ENCODE measurements at places on chromosomes 11 and 22.
A peak's percentile ranks its signal among the peaks of the same experiment; 100 is the strongest.

DNA sequence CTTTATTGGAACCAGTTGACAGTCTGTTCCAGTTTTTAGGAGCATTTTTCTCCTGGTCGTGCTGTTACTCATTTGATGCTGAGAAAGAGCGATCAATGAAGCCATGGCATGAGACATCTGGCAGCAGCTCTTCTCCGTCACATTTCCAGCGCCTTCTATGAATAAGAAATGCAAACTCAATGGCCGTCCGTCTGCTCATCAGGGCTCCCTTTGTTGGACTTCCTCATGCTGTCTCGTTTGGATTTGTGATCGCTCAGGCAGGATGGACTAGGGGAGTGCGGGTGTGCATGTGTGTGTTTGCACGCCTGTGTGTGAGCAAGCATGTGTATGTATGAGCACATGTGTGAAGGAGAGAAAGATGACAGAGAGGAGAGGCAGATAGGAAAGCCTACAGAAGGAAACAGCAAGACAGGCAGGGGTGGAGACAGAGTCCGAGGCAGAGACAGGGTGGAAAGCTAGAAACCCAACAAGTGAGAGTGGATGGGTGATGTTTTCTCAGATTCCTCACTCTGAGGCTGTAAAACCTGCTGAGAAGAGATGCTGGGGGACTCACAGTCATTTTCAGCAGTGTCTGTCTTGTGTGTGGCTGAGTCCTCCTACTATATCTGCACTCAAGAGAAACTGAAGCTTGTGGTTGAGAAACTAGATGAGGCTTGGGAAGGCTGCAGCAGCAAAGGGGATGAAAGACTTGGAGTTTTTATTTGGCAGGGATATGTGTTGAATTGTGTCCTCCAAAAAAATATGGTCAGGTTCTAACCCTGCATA is 56.0 kb upstream of the CLMP start:
- DNase-seq: no peak

DNA sequence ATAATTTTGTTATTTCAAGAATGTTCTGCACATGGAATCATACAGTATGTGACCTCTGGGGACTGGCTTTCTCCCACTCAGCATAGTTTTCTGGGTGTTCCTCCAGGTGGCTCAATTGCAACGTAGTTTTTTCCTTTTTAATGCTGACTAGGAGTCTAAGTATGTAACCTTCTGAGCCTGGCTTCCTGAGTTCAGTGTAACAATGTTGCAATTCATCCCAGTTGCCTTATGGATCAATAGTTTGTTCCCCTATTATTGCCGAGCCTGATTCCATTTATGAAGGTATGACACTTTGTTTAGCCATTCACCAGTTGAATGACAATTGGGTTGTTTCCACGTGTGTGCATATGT is 128.3 kb downstream of the CRYBB2 start:
- DNase-seq: no peak

GRCh38 chr11:118735203-118735602 is 55.8 kb upstream of the TREH start:
- DNase-seq: no peak

- DNase-seq: no peak
Observed at GRCh38 chr11:133303262-133303661, 229.0 kb downstream of the OPCML start.

DNA sequence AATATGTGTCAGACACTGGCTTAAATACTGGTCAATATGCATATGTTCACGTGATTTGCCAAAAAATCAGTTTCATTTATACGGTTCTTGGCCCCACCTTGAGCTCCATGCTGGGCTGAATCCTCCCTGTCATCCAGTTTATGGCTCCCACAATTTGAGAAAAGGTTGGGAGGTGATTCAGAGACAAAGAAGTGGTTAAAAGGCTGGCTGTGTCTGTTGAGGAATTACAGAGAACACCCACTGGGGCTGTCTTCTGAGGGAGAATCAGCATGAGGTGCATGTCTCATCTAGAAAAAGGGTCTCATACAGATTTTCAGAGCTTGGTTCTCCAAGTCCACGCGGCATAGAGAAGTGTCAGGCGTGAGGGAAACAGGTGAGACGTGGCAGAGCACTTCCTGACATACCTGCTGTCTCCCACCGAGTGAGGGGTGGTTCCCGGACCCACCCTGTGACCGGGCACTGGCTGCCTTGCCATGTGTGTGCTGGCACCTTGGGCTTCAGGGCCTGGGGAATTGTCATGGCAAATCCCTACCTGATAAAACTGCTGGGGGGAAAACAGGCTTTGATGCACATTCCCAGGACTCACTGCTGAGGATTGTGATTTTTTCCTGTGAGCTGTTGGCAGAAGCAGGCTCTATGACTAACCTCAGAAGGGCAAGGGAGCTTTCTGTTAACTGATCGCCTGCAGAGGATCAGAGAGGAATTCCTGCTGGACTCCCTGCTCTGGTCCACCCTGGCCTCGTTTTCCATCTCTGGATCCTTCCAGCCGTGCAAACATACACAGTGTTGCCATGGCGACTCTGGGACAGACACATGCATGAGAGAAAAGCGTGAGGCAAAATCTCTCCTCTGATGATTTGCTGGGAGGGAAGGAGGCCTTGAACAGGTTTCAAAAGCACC is 223.6 kb downstream of the ADAMTS15 start:
- DNase-seq: peak; percentile 6

DNA sequence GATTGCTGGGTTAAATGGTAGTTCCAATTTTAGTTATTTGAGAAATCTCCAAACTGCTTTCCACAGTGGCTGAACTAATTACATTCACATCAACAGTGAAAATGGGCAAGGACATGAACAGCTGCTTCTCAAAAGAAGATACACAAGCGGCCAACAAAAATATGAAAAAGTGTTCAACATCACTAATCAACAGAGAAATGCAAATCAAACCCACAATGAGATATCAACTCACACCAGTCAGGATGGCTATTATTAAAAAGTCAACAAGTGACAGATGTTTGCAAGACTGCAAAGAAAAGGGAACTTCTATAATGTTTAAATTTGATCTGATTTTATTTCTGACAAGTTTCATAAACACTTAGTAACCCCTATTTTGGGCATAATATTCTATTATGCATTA is 537.5 kb downstream of the DLG2 start:
- no peak for DNase-seq

DNA sequence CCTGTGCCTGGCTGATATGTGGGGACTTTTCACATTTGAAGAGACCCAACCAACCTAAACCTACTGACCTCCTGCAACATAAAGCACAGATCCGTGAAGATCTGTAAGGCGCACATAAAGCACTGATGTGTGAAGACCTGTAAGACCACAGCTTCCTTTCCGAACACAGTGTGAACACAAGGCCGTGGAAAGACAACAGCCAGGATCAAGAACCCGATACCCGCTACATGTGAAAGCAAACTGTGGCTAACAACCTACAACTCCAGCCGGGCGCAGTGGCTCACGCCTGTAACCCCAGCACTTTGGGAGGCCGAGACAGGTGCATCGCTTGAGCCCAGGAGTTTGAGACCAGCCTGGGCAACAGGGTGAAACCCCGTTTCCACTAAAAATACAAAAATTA is 17.6 kb upstream of the PPFIA1 start:
- no peak for DNase-seq

GRCh38 chr11:71542879-71543777 is 5.1 kb upstream of the KRTAP5-9 start:
- DNase-seq: no peak

DNA sequence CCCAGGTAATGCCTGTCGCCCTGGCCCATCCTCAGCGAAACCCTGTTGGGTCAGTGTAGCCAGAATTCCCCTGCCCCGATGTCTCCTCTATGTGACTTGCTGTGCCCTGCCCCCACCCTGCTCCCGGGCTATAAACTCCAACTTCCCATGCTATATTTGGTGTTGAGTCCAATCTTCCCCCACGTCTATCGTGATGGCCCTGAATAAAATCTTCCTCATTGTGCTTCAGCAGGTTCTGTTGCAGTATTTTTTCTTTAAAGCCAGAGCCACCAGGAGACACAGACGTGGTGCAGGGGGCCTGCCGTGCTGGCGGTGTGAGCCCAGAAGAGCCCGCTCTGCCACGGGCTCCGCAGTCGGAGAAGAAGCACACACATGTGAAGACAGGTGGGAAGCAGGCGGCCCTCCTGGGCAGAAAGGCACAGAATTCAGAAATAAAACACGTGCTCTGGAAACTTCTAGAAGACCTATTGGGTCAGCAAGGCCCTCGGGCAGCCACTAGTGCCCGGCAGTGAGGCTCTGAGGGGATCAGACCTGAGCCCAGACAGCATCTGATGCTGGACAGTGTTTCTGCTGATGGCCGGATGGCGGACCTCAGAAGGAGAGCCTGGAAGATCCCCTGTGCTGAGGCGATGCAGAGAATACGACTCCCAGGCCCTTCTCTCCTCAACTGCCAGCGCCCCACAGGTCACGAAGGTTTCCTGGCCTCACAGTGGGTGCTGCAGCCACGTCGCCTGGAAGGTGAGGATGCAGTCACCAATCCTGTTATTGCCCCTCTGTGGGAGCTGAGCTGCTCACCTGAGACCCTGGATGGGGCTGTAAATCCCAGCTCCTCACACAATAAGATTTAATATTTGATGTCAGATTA is 501.9 kb downstream of the BRD1 start:
- DNase-seq: no peak

- DNase-seq: no peak
Observed at GRCh38 chr11:114354076-114354475, 46.2 kb downstream of the C11orf71 start.

GRCh38 chr22:46024136-46024840 is 47.3 kb upstream of the WNT7B start:
- DNase-seq: no peak

DNA sequence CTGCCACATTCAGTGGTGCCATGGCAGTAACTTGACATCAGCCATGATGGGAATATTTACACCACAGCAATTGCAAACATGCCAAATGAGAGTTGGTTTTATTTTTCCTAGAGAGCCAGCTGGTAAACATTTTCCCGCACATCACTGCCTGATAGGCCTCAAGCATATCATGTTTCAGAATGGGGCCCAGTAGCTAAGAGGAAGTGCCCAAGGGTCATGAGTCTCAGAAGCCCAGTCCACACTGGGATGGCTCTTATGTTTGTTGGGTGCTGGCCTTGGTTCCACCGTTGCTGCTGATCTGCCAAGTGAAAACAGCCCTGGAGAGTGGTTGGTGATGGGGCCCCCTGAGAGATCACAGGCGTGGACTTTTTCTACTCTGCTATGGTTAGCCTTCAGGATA is 64.3 kb upstream of the NAV2 start:
- no peak for DNase-seq

- no peak for DNase-seq
Observed at GRCh38 chr11:931385-931784, 5.7 kb downstream of the AP2A2 start.

DNA sequence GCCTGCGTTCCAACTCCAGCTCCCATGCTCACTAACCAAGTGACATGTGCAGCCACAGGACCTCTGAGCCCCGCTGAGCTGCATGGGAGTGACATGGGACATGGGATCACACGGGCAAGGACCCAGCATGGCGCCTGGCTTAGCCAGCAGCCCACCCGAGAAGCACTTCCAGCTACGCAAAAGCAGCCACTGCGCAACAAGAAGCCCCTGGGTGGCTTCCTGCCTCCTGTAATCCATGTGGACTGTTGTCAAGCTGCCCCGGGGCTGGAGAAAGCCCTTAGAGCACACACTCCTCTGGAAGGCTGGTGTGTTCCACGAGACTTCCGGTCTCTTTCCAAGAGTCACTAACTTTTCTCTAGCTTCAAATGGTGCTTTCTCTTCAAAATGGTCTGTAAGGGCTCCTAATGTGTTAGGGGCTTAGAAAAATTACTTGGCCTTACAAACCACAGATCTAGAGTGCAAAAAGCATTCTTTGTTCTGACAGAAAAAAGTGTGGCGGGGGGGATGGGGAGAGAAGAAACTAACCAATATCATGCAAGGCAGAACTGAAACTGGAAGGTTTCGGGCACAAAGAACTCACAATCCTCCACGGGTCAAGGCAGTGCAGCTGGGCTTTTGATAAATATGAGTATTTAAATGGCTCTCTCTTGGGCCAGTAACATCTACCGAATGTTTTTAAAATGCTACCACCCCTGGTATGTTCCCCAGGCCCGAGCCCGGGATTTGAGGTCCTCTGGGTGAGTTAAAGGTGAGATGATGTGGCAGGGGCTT is 5.5 kb downstream of the C11orf24 start:
- DNase-seq: peak; percentile 66

GRCh38 chr22:28829358-28830181 is 29.2 kb upstream of the XBP1 start:
- peak; percentile 82 for DNase-seq

- peak; percentile 53 for DNase-seq
Observed at GRCh38 chr11:78961937-78962701, 387.5 kb upstream of the NARS2 start.

DNA sequence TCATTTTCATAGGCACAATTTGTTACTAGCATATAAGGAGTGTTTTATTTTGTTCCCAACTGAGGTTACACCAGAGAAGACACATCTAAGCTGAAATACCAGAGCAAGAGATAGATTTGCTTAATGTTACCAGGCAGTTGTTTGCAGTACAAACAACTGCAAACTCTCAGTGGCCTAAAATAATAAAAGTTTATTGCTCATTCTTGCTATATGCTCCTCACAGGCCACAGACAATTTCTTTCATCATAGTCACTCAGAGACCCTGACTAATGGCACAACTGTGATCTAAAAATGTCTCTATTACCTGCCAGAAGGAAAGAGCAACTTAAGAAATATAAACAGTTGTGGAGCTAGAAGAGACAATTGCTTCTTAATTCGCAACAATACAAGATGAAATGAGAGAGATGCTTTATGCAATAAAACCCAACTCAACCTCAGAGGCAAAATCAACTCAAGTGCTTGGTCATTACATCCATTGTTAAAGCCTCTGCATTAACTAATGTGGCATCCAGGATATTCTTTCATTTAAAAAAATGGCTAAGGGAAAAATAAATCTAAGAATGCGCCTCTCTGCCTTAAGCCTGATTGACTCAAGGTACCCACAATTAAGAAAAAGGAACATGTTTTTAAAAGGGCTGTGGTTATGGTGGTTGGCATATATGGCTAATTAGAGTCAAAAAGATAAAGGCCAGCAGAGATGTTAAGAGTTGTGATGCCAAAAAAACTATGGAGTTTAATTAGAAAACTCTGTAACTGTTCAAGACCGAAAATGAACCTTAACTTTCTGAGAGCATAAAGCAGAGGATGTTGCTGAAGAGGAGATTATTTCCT is 103.7 kb downstream of the CD44 start:
- DNase-seq: no peak

- no peak for DNase-seq
Observed at GRCh38 chr11:21148376-21148775, 479.0 kb downstream of the NELL1 start.

GRCh38 chr22:37457093-37457893 is 28.9 kb downstream of the MFNG start:
- DNase-seq: peak; percentile 26

All from midbrain (tissue), 1 donor.